Foreskin keratinocyte (primary cell): ENCODE measurements at places on chromosomes 12 and 14. TPM values are rescaled to one million over a fixed set of nuclear protein-coding genes. Genes with fewer than 3 reads are reported as not detected.

GPRC5D gene
- not detected in 2 replicates for total RNA-seq

PLEK2 gene
- total RNA-seq, result 336 and 531 TPM in 2 replicates

ACVRL1 gene
- not detected in 2 replicates for total RNA-seq

DLST gene
- total RNA-seq, result 83.2 and 84.3 TPM in 2 replicates

ZNF891 gene
- 0.58 and 0.67 TPM in 2 replicates for total RNA-seq

FOXN4 gene
- total RNA-seq, result not detected in 2 replicates

OR10A7 gene
- total RNA-seq, result not detected in 2 replicates

SLC5A8 gene
- total RNA-seq, result 0.10 and 0.14 TPM in 2 replicates

SMAGP gene
- total RNA-seq, result 30.9 and 35.1 TPM in 2 replicates

PLCZ1 gene
- not detected in 2 replicates for total RNA-seq

NUDT14 gene
- total RNA-seq, result 30.3 and 31.8 TPM in 2 replicates

GALNT6 gene
- total RNA-seq, result 73.4 and 95.8 TPM in 2 replicates

ART4 gene
- total RNA-seq, result not detected in 2 replicates

ETFBKMT gene
- total RNA-seq, result 1.4 and 1.6 TPM in 2 replicates

KRT5 gene
- 14,096 and 16,153 TPM in 2 replicates for total RNA-seq

TMEM52B gene
- not detected in 2 replicates for total RNA-seq

GLT1D1 gene
- total RNA-seq, result not detected in 2 replicates

NKX2-1 gene
- not detected in 2 replicates for total RNA-seq

SLC10A1 gene
- total RNA-seq, result not detected in 2 replicates

SCN8A gene
- 1.3 and 6.1 TPM in 2 replicates for total RNA-seq

BDKRB2 gene
- total RNA-seq, result 16.7 and 20.7 TPM in 2 replicates

MYH6 gene
- total RNA-seq, result not detected in 2 replicates

SLC25A47 gene
- not detected in 2 replicates for total RNA-seq

KRT72 gene
- not detected in 2 replicates for total RNA-seq

KRT74 gene
- not detected in 2 replicates for total RNA-seq

SDR9C7 gene
- 0.07 and 0.24 TPM in 2 replicates for total RNA-seq

CCDC88C gene
- 5.0 and 7.4 TPM in 2 replicates for total RNA-seq

JAG2 gene
- total RNA-seq, result 27.4 and 45.2 TPM in 2 replicates

CYP46A1 gene
- total RNA-seq, result 0.04 TPM in 1 of 2 replicates, not detected in the other

GPR84 gene
- 0.07 and 0.10 TPM in 2 replicates for total RNA-seq

TAS2R14 gene
- 0.92 and 0.95 TPM in 2 replicates for total RNA-seq
